ENCODE measurements at places on chromosomes 4 and X. TPM values are rescaled to one million over a fixed set of nuclear protein-coding genes. Genes with fewer than 3 reads are reported as not detected.

The HPSE gene
- 0.32 TPM for total RNA-seq

DNA sequence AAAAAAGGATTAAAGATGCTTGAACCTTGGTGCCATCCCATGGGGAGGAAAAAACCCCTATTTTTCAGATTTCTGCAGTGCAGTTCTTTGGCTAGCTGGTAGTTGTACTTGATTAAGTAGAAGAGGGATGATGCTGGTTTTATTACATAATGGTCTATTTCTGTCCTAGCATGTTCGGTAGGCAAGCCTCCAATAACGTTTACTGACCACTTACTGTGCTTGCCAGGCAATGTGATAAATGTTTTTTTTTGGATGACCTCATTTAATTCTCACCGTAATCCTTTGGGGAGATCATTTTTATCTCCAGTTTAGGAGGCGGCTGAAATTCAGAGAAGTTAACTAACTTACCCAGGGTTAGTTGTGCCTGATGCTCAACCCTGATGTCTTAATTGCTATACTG, 92.1 kb upstream of the RPA4 start:
- H3K27ac ChIP-seq, result no peak overlapping the region
- no peaks in the 10 kb centered on the region for H3K36me3 ChIP-seq
- H3K4me3 ChIP-seq, result no peak overlapping the region
- peaks cover 8% of the 10 kb centered on the region for H3K4me1 ChIP-seq
- DNase-seq, result no peak

The SLITRK4 gene
- 2.0 TPM for total RNA-seq

The ARX gene
- 0.16 TPM for total RNA-seq

- H3K4me1 ChIP-seq, result no peaks in the 10 kb centered on the region
- no peak overlapping the region for H3K27ac ChIP-seq
- H3K4me3 ChIP-seq, result no peak overlapping the region
- H3K36me3 ChIP-seq, result peaks cover 2% of the 10 kb centered on the region
- peaks cover 3% of the 10 kb centered on the region for H3K27me3 ChIP-seq
Measured at GRCh38 chr4:145609481-145610427, 9.4 kb upstream of the MMAA start.

The CT47B1 gene
- total RNA-seq, result not detected

GRCh38 chr4:83585982-83586508, 50.1 kb downstream of the GPAT3 start:
- H3K4me1 ChIP-seq, result peaks cover 18% of the 10 kb centered on the region
- H3K27ac ChIP-seq, result no peak overlapping the region
- no peak overlapping the region for H3K4me3 ChIP-seq
- DNase-seq, result no peak

Data from neural crest cell (in vitro differentiated cells).